Stimulated activated CD8-positive, alpha-beta memory T cell treated with anti-CD3 and anti-CD28 coated beads, Interleukin-7, amount 100 ng/mL, for 1 hour (primary cell): ENCODE measurements at places on chromosomes 12 and 14.

GRCh38 chr12:27588776-27589175, 64.8 kb downstream of the PPFIBP1 start:
- DNase-seq = no peak

DNA sequence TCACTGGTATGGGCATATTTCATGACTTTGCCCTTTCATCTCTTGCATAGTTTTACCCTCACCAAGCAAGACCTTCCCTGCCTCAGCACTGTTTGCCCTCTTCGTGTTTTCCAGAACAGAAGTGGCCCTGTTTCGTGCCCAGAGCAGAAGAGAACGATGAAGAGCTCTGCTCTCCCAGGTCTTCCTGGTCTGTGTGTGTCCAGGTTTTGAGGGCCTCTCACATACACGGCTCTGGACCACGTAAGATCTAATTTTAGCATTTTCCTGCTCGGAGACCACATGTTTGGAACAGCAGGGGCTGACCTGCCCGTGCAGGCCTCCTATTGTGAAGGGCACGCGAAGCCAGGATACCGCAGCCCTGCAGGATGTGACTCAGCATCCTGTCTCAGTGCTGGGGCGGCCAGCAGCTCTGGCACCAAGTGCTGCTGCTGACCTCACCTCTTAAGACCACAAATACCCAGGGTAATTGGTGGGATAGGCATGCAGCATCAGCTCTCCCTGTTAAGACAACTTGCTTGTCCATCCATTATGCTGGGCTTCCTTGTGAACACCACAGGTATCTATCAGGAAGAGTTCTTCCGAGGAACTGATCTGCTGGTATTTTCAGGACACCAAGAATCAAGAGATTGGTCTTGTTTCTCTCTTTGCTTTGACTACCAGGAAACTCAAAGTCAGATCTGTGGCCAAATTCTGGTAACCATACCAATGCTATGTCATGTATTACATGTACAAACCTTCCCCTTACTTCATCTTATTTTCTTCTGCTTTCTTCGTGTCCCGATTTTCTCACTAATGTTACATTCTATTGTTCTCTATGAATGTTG, 19.0 kb downstream of the SSH1 start:
- DNase-seq = peak; percentile 38

DNA sequence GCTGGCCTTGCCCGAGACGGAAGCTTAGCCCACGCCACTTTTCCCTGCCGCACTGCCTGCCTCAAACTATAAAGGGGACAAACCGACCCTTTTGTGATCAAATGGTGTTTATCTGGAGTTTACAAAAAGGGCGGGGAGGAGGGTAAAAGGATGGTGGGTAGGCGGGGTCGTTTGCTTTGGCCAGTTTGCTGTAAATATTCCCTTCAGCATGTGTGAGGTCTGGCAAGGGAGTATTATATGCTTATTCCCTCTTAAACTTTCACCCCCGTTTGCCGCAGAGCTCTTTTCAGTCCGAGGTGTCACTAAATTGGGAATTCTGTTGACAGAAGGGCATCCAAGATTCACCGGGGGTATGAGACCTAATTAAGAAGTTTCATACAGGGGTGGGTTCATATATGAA, 3.8 kb upstream of the TBX3 start:
- DNase-seq = no peak

DNA sequence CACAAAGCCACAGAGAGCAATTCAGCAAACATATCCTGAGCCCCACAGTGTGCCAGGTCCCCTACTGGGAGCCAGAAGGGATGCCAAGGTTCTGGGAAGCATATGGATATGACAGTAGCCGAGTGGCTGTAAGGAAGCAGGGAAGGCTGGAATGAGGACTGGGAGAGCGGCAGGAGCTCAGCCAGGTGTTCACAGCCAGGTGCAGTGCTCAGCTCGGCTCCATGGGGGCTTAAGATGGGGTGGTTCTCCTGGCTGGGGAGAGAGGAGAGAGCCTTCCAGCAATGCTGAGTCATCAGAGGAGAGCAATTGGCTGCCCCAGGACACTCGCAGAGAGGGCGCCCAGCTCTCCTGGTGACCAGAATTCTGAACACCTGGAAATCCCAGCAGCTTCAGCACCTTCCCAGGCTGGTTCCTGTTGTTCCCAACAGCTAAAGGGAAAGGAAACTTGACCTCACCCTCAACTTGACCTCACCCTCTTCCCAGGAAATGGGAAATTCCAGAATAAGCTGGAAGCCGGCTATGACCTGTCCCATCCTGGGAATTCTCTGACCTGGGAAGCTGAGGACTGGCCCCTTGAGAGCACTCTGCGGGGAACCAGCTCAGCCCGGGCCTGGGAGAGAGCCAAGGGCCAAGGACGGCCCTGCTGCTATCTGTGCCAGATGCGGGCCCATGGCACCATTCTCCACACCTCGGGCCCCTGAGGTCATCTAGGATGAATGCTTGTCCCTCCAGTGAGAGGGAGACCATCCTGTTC, 34.6 kb downstream of the SLC6A12 start:
- DNase-seq = no peak

DNA sequence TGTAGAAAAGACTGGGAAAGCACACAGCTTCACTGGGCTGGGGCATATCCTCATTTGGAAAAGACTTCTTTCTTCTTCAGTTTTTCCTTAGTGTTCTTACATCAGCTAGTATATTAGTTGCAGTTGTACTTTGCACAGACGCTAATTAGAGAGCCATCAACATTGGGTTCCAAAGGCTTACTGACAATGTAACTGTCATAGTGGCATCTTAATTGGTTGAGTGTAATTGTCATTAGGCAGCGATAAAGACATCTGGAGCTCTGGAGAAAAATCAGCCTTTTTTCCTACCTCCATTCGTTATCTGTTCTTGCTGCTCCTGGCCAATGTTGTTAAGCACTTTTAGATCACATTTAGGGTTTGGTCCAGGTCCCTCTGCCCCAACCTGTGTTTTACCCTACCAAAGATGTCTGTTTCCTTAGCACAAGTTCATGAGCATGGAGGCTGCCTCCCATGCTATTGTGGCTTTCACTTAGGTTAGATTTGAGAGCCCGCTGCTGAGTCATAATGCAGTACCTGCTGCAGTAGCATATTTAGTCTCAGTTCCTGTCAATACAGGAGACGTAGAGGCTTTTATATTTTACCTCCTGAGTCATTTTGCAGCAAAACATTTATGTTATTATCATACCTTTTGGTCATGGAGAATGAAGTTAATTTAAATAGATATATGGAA, 49.2 kb downstream of the FBXW8 start:
- no peak for DNase-seq

GRCh38 chr12:56839915-56840325, 76.8 kb downstream of the HSD17B6 start:
- DNase-seq = no peak

DNA sequence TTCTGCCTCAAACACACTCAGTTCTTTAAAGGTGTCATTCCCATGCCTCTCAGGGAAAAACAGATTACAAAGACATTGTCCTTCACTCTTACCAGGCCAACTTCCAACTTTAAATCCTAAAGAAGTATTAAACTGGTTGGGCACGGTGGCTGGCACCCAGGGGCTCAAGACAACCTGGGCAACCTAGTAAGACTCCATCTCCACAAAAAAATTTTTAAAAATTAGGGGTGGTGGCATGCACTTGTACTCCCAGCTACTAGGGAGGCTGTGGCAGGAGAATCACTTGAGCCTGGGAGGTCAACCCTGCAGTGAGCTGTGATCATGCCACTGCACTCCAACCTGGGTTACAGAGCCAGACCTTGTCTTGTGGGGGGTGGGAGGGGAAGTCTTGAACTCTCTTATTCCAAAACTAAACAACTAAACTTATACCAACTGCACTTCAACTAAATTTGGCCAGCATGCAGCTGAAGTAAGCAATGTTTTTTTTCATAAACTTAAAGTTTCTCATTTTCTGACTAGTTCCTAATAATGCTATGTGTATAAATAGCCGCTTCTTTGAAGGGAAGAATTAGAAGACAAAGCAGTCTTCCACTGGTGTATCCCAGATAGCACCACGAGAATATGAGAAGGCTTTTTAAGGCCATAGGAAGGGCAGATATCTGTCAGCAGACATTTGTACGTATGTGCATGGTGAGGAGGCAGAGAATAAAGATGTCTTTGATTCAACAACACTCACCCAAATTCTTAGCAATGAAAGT, 2.4 kb downstream of the SLC11A2 start:
- no peak for DNase-seq

DNA sequence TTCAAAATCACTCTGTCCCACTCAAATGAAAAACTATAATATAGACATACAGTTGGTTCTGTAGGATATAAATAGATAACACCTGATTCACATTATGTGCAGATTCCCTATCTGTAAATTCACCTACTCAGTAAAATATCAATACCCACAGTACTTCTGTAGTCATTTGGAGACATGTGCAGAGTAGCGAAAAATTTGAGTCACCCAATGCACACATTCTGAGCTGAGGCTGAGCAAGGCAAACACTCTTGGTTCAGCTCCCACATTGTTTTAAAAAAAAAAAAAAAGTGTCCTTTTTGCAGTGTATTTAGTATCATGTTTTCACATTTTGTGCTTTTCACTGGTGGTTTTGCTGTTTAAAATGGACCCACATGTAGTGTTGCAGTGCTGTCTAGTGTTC, 27.3 kb upstream of the BBS10 start:
- DNase-seq = no peak

GRCh38 chr14:95380350-95381042, 60.8 kb upstream of the CLMN start:
- no peak for DNase-seq

GRCh38 chr12:124567673-124568373, 411 bp upstream of the NCOR2 start:
- DNase-seq = peak; percentile 50

GRCh38 chr12:12919666-12920435, 28.5 kb downstream of the GPRC5A start:
- no peak for DNase-seq

DNA sequence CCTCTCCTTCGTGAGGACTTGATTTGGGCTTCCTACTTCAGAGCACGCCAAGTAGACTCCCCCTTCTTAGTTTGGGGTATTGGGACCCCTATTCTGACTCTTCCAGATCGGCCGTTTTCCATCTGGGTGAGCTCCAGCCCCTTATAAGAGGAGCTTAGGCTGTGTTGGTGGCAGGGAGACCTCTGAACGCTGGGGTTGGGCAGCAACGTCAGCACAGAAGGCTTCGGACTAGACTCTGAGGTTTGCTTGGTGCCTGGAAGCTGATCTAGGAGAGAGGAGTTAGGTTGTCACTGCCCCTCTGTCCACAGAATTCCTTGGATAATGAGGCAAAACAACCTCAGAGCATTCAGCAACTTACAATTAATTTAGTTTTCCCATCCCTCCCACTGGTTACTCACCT, 99.2 kb upstream of the RTL1 start:
- no peak for DNase-seq

DNA sequence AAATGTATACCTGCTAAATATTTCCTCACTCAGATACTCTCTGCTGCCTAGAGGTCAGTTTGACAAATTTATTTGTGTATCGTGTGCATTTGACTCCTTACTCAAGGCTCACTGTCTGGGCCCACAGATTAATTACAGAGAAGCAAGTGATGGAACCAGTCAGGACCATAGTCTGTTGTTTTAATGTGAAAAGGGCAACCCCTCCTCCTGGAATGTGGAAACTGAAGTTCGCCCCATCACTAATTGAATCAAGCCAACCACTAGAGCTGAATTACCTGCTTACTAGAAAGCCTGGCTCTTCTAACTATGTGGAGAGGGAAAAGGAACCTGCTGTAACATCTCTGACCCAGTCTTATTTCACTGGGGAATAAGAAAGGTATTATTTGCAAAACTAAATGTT, 199.9 kb upstream of the KRR1 start:
- no peak for DNase-seq

- DNase-seq = peak; percentile 36
Observed at GRCh38 chr14:98138666-98139065, 1133.3 kb downstream of the BCL11B start.
